CD4-positive, alpha-beta T cell treated with Interferon gamma for 1 hour (primary cell): ENCODE measurements at places on chromosomes 13 and 19.

DNA sequence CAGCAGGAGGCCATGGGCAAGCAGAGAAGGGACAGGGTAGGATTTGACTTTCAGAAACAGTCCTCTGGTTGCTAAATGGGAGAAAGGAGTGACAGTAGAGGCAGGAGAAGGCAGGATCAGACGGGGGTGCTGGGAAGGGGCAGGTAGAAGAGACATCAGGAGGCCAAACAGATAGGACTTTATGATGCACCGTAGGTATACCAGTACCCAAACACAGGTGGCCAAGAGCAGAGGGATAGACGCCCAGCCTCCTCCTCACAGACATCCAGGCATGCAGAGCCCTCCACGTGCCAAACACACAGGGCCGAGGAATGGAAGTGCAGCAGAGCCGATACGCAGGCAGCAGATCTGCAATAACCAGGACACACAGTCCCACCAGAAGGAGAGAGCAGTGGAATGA, 1.3 kb upstream of the AXL start:
- DNase-seq, result no peak

- no peak for DNase-seq
Observed at GRCh38 chr13:101085551-101085950, 330.8 kb downstream of the NALCN start.

DNA sequence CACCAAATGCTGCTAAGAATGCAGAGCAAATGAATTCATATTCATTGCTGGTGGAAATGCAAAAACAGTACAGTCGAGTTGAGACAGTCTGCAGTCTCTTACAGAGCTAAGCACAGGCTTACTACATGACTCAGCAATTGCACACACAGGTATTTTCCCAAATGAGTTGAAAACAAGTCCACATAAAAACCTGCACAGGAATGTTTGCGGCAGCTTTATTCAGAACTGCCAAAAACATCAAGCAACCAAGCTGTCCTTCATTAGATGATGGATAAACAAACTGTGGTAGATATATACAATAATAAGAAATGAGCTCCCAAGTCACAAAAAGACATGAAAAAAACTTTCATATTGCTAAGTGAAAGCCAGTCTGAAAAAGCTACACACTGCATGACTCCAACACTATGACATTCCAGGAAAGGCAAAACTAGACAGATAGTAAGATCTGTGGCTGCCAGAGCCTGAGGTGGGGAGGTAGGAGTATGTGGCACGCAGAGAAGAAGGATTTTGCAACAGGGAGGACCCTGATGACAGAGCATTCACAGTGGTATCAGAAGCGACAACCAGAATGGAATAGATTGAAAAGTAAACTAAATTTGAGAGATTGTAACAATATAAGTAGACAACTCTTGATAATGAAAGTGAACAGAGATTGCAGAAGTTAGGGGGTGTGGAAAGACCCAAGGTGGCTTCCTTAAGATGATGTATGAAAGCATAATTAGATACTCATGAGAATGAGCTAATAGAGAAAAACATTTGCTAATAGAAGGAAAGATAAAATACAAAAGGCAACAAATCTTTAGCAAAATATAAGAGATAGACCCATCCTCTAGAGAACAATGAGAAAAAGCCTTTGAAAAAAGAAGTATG, 52.7 kb downstream of the TSC22D1 start:
- no peak for DNase-seq

DNA sequence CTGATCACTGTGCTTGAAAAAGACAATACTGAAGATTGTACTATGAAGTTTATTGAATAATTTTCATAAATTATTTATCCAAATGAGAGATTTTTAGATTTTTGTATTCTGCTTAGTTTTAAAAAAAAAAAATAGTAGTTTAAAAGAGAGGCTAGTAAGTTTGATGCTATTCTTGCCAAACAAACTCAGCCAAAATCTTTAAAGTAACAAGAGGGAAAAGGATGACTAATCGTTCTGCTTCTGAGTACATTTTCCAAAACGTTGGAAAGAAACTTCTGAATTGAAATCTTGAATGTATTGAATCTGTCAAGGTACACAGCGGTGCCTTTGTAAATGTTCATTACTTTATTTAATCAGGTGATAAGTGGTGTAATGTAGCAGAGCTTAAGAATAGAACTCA, 34.4 kb downstream of the NUP58 start:
- no peak for DNase-seq

GRCh38 chr13:28299916-28300315, 161.6 kb downstream of the PAN3 start:
- no peak for DNase-seq

GRCh38 chr13:95485518-95486144, 66.9 kb upstream of the CLDN10 start:
- DNase-seq, result no peak
